NCI-H1092 (cell line): ENCODE measurements at places on chromosomes 16 and 17.

- DNase-seq, result no peak
Measured at GRCh38 chr17:40551879-40552768, 13.1 kb downstream of the CCR7 start.

DNA sequence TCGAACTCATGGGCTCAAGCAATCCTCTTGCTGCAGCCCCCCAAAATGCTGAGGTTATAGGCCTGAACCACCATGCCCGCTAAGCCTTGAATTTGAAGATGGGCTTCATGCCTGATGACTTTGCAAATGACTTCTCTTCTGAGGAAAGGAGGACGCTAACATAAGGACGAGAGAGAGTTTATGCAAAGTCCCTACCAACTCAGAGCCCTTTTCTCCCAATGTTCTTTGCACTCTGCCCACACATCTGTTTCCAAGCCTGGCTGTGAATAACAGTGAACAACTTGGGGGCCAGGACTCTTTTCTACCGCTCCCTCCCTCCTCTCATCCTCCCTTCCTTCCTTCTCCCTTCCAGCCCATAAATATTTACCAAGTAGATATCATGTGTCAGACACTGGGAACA lies 8.5 kb upstream of the NPIPB2 start:
- DNase-seq, result no peak

- no peak for DNase-seq
Measured at GRCh38 chr17:38564869-38565268, 40.9 kb downstream of the SRCIN1 start.

GRCh38 chr17:81990836-81991683 lies 13.6 kb downstream of the ASPSCR1 start:
- DNase-seq, result no peak

DNA sequence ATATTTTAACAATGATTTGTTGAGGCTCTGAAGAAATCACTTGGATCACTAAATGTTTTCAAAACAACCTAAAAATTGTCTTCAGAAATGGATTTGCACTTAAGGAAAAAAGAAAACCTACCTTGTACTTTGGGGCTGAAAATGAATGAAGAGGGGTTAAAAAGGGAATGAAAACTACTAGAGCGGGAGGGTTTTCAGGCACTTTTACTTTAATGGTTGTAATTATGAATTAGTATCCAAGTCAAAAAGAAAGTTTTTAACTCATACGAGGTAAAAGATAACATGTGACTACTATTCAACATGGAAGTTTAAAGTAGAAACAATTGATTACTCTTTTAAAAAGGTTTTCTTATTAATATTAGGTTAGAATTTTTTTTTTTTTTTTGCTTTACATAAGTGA lies 5.1 kb downstream of the IGF2BP1 start:
- no peak for DNase-seq

DNA sequence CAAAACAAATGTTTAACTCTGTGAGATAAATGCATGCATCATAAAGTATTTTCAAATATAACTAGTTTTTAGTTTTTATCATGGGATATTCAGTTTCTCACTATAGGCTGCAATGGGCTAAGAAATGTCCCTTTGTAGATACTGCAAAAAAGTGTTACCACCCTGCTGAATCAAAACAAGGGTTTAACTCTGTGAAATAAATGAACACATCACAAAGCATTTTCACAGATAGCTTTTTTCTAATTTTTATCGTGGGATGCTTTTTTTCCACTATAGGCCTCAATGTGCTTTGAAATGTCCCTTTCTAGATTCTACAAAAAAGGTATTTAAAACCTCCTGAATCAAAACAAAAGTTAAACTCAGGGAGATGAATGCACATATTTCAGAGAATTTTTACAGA lies 541.1 kb downstream of the KCNJ18 start:
- no peak for DNase-seq

GRCh38 chr17:31495022-31495885 lies 103.8 kb downstream of the RAB11FIP4 start:
- DNase-seq, result no peak

GRCh38 chr17:76686538-76687297 lies 24.0 kb downstream of the MXRA7 start:
- no peak for DNase-seq

GRCh38 chr17:7550344-7550743 lies 1.5 kb downstream of the TNFSF12 start:
- DNase-seq, result no peak

- no peak for DNase-seq
Measured at GRCh38 chr17:62916684-62917571, 49.1 kb upstream of the TANC2 start.

GRCh38 chr17:70030371-70030770 lies 44.7 kb upstream of the KCNJ16 start:
- DNase-seq, result no peak

- DNase-seq, result no peak
Measured at GRCh38 chr16:60731329-60732050, 1304.7 kb downstream of the CDH8 start.

GRCh38 chr17:68319410-68320162 lies 28.3 kb downstream of the ARSG start:
- no peak for DNase-seq

DNA sequence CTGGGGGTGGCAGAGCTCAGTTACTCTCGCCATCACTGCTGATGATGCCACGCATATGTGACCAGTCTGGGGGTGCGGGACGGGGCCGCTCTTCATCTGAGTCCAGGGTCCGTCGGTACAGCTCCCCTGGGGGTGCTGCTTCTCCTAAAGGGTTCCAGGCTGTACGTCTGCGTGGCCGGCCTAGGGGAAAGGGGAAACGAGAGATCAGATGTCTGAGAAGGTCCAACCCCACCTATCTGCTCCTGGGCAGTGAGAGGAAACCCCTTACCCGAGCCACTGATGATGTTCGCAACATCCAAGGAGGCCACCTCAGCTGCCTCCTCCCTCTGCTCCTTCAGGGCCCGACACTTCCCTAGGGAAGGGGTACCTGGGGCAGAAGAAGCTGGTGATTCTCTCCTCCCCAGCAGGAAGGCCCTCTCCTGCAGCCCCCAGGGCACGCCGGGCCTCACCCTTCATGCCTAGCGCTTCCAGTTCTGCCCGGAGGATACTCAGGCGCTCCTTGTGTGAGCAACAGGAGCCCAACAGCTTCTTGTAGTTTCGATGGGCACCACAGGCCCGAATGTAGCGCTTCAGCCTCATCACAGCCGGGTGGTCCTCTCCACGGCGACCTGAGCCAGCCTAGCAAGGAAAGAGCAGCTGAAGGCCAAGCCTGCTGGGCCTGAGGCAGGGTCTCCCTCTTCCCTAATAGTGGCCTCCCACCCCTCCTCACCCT lies 2.1 kb downstream of the HIRIP3 start:
- no peak for DNase-seq

GRCh38 chr17:30812218-30813177 lies 12.0 kb downstream of the CRLF3 start:
- no peak for DNase-seq

DNA sequence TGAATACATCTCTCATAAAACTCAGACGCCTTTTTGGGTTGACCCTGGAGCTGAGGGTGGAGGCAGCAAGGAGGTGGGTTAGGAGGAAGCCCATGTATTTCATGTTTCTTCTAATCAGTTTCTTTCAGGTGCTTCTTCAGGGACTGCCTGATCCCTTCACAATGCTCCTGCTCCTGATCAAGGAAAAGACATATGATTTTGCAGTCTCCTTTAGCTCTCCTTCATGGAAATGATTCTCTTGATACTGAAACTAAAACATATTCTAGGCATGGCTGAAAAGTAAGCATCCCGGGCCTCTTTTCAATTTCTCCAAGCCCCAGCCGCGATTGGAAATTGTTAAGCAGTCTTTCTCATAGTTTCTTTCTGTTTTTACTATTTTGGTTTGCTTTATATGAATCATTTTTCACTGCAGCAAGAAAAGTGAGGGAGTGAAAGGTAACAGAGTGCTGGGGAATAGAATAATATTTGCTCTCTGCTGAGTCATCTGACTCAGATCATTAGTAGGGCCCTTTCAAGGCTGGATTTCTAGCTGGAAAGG lies 730.7 kb downstream of the CDH11 start:
- no peak for DNase-seq

DNA sequence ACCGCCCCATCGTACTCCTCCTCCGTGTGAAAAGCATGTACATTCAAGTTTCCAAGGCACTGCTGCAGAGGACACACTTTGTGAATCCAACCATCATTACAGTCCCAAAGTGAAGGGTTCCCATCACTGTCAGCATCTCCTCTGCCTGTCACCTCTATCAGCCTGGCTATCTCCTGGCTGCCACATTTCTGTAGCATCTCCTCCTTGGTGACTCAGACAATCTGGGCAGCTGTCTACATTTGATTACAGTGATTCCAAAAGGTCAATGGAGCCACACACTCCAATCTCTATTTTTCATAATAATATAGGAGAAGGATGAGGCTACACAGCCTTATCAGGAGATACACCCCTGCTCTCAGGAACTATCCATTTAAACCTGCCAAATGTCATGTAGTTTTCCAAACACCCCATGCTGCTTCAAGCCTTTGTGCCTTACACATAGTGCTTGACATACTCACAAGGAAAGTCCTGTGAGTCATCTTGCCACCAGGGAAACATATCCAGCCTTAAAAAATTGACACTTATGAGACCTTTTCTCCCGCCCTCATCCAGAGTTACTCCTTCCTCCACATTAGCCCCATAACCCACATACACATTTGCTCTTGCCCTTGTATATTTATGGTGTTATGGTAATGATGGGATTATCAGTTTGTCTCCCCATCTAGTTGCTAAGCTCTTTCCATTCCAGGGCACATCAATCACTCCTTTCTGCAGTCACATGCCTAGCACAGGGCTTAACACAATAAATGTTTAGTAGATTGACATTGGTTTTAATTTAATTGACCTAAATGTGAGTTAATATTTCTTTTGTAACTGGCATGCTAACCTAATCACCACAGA lies 250.1 kb upstream of the CDH5 start:
- DNase-seq, result no peak

GRCh38 chr16:57235128-57236021 lies 9.7 kb upstream of the ARL2BP start:
- DNase-seq, result peak; percentile 56

GRCh38 chr16:63904930-63905329 lies 1216.9 kb downstream of the CDH11 start:
- no peak for DNase-seq

- DNase-seq, result no peak
Measured at GRCh38 chr17:7915179-7915610, 894 bp downstream of the RNF227 start.

DNA sequence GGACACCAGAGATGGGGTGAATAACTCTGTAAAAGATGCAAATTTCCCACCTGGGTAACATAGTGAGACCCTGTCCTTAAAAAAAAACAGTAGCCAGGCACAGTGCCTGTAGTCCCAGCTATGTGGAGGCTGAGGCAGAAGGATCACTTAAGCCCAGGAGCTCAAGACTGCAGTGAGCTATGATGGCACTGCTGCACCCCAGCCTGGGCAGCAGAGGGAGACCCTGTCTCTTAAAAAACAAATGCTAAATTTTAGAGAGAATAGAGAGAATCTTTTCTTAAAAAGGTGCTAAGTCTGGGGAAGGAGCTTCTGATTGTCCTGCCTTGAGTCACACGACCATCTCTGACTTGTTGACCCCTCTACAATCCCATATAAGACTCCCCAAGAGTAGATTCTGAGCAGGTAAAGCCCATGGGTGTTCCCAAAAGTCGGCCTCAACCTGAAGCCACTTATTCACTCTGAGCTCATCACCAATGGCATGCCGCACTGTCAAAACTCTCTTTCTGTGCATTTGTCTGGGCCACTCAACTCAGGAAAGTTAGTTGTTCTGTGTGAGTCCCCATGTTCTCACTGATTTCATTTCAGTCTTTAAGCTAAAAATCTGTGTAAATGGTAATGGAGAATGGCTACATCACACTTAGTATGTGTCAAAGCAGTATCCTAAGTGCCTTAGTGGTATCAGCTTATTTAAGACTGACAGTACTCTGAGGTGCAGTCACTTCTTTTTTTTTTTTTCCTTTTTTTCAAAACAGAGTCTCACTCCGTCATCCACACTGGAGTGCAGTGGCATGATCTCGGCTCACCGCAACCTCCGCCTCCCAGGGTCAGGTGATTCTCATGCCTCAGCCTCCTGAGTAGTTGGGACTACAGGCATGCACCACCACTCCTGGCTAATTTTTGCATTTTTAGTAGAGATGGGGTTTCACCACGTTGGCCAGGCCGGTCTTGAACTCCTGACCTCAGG lies 41.6 kb downstream of the PRKCB start:
- no peak for DNase-seq
